ENCODE measurements at places on chromosomes 1 and 21. TPM values are rescaled to one million over a fixed set of nuclear protein-coding genes. Genes with fewer than 3 reads are reported as not detected.

DNA sequence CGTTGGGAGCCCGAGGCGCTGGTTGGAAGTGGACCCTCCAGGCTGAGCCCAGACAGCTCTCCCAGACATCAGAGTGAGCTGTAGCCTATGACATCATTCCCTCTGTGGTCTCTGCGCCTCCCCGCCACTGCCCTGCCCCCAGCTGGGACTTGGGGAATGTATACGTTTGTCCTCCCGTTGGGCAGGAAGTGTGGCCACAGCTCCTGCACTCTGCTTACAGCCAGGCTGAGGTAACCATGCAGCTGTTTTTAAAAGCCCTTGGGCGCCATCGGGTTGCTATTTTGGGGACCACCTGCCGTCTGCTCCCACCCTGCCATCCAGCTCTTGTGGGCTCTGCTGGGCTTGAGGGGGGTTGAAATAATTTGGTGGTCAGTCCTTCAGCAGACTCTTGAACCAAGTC, 7.8 kb downstream of the VASH2 start:
- H3K27me3 ChIP-seq: peaks cover 34% of the 10 kb centered on the region
- H3K4me3 ChIP-seq: no peak overlapping the region
- H3K27ac ChIP-seq: no peak overlapping the region

- H3K36me3 ChIP-seq: no peaks in the 10 kb centered on the region
- no peak overlapping the region for H3K27ac ChIP-seq
- DNase-seq: no peak
Observed at GRCh38 chr1:196546272-196547111, 61.7 kb downstream of the KCNT2 start.

DNA sequence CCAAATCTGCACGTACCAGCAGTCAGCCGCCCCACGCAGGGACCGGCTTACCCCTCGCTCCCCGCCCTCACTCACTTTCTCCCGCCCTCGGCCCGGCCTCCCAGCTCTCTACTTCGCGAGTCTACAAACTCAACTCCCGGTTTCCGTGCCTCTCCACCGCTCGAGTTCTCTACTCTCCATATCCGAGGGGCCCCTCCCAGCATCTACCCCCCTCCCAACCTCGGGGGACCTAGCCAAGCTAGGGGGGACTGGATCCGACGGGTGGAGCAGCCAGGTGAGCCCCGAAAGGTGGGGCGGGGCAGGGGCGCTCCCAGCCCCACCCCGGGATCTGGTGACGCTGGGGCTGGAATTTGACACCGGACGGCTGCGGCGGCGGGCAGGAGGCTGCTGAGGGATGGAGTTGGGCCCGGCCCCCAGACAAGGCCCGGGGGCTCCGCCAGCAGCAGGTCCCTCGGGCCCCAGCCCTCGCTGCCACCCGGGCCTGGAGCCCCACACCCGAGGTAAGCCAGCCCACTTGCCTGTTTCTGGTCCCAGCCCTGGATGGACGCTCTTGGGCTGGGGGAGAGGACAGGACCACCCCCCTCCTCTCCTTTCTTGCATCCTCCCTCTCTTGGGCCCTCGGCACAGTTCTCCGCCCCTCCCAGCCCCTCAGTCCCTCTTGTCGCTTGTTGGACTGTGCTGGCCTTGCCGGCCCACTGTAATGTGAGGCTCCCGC, at the start of gene ARTN:
ARTN (plus strand) TSS at position 416 of the 715 bp plus-strand sequence. CDS start 1,856 bp downstream, outside the sequence.
- H3K4me3 ChIP-seq: peak within 1 kb of the TSS; percentile 90
- H3K27ac ChIP-seq: peak within 1 kb of the TSS; percentile 84
- peak; percentile 80 for DNase-seq
- H3K27me3 ChIP-seq: no peaks in the 10 kb centered on the region
- peaks cover 49% of the 10 kb centered on the region for H3K4me1 ChIP-seq

DNA sequence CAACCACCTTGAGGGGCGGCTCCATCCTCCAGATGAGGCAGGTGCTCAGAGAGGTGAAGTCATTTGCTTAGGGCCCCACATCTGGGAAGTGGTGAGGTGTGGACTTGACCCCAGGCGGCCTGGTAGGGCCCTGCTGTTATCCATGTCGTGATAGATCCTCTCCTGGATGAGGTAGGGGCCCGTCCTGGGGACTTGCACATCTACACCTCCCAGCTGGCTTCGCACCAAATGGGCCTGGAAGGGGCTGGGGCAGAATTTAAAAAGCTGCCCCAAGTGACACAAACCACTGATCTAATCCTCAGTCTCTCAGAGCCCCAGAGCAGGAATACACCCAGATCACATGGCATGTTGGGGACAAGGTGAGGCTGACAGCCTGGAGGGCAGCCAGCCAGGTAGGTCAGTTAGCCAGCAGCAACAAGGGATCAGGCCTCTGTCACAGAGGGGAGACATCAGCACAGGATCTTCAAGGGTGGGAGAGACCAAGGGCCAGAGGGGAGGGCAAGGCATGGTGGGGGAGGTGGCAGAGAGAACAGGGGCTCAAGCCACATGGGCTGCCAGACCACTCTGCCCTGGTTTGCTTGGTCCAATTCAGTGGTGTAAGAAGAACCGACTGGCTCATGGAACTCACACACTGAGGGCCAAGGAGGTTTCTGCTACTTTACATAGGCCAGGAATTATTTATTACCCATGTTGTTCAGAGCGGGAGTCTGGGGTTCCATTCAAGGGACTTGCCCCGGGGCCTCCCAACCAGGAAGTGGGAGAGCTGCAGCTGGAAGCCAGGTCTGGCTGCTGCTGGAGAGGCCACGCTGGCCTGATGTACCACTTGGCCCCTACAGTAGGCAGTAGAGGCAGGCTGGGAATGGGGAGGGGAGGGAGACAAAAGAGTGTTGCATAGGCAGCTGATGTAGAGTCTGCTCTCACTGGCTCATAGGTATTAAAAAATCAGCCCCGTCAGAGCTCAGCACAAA, 12.1 kb downstream of the LRP8 start:
- DNase-seq: no peak
- H3K4me1 ChIP-seq: no peaks in the 10 kb centered on the region
- no peaks in the 10 kb centered on the region for H3K27me3 ChIP-seq
- no peak overlapping the region for H3K27ac ChIP-seq

DNA sequence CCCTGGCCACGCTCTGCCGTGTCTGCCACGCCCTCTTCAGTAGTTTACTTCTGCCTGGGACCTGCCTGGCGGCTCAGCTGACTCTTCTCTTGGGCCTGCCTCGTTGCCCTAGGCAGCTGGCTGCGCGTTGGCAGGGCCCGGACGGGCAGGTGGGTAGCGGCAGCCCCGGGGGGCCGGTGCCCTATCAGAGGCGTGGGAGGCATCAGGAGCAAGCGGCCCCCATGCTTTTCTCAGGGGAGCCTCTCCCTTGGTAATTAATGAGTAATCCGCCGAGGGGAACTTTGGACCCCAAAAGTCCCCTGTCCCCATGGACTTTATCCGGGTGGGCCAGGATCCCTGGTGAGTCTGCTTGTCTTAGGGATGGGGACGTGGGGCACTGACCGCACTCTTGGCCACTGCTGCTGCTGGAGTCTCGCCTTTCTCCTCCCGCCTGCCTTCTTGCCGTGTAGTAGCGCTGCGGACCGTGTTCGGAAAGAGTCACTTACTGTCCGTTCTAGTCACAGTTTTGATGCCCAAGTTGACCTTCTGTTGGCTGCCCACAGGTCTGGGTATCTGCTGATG, 22.7 kb downstream of the SKI start:
- DNase-seq: no peak
- no peak overlapping the region for H3K27ac ChIP-seq
- no peaks in the 10 kb centered on the region for H3K27me3 ChIP-seq
- H3K4me1 ChIP-seq: no peaks in the 10 kb centered on the region

GRCh38 chr1:18109756-18110597, 2.4 kb downstream of the IGSF21 start:
- H3K27ac ChIP-seq: no peak overlapping the region
- H3K27me3 ChIP-seq: 0 out of 2 replicates have a peak, but pooled peaks cover under 1% of the 10 kb centered on the region
- no peak overlapping the region for H3K4me3 ChIP-seq
- no peaks in the 10 kb centered on the region for H3K4me1 ChIP-seq
- no peaks in the 10 kb centered on the region for H3K36me3 ChIP-seq

DNA sequence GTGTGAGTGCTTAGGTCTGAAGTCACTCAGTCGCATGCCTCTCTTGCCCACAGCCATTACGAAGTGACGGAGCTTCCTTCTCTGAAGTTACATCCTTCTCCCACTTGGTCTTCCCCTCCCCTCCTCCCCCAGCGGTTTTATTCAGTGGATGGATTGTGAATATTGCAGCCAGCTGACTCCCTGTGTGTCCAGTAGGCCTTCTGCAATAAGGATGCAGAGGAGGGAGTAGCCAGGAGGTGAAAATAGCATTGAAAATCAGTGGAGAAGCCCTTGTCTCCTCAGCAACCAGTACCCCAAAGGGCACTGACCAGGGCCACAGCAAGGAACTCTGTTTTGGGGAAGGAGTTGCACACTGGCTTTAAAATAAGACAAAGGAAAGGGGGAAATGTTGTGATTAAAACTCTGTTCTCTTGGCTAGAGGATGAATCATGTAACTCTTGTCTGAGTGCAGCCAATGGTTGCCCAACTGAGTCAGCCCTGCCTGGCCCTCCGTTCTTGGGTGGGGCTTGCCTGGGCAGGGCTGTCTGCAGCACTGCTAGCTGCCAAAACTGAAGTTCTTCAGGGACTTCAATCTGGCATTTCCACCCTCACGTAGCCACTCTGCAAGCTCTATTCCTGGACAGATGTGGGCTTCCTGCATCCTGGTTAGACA, 4.3 kb downstream of the S100A10 start:
- H3K27me3 ChIP-seq: no peaks in the 10 kb centered on the region
- peak; percentile 84 for DNase-seq
- peaks cover 61% of the 10 kb centered on the region for H3K36me3 ChIP-seq
- H3K4me3 ChIP-seq: peak overlapping the region; percentile 94

DNA sequence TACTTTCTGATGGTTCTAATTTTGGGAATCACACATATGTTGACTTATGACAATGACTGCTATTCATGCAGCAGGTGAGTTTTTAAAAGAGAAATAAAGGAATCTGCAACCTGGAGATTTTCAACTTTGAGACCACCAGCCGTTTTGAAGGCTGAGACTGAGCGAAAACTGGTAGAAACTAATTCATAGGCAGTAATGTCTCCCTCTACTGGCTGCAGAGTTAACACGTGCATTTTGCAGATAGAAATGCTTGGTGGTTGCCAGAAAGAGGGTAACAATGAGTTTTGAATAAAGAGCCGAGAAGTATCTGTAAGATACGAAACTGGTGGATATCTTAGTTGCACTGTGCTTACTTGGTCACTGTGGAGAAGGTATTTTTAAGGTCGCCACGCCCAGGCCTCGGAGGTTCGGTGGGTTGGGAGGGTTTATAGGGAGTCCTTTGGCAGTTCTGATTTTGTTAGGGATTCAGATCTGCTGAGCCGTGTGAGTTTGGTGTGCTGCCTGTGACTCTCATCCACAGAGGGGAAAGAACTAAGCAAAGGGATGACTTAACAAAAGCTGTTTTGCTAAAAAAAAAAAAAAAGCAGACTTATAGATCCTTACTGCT, 83.0 kb downstream of the RYR2 start:
- 0 out of 2 replicates have a peak, but pooled peaks cover 6% of the 10 kb centered on the region for H3K27me3 ChIP-seq
- DNase-seq: no peak
- H3K27ac ChIP-seq: no peak overlapping the region
- H3K4me3 ChIP-seq: no peak overlapping the region

GRCh38 chr1:112877750-112878149, 78.2 kb downstream of the SLC16A1 start:
- no peaks in the 10 kb centered on the region for H3K36me3 ChIP-seq
- H3K4me3 ChIP-seq: no peak overlapping the region
- no peak for DNase-seq
- no peaks in the 10 kb centered on the region for H3K4me1 ChIP-seq
- H3K27ac ChIP-seq: no peak overlapping the region
- H3K27me3 ChIP-seq: no peaks in the 10 kb centered on the region

- H3K27me3 ChIP-seq: no peaks in the 10 kb centered on the region
- peak within 1 kb of the TSS; percentile 69 for H3K27ac ChIP-seq
- peak within 1 kb of the TSS; percentile 100 for H3K4me3 ChIP-seq
- peak; percentile 94 for DNase-seq
Observed at GRCh38 chr1:156114101-156114918, at the start of gene LMNA. Gene LMNA, plus strand, starts transcription at chr1:156114711. Its CDS starts 208 bp downstream, at chr1:156114919.

GRCh38 chr1:10674700-10675609, 121.5 kb downstream of the CASZ1 start:
- H3K4me3 ChIP-seq: no peak overlapping the region
- H3K36me3 ChIP-seq: no peaks in the 10 kb centered on the region
- H3K4me1 ChIP-seq: no peaks in the 10 kb centered on the region
- no peak overlapping the region for H3K27ac ChIP-seq

- H3K36me3 ChIP-seq: 0 out of 2 replicates have a peak, but pooled peaks cover 5% of the 10 kb centered on the region
- H3K27me3 ChIP-seq: no peaks in the 10 kb centered on the region
- H3K4me1 ChIP-seq: peaks cover 20% of the 10 kb centered on the region
- DNase-seq: no peak
Observed at GRCh38 chr1:33363470-33363861, 42.6 kb upstream of the A3GALT2 start.

- H3K27ac ChIP-seq: no peak overlapping the region
- H3K4me1 ChIP-seq: peaks cover 18% of the 10 kb centered on the region
- DNase-seq: no peak
Observed at GRCh38 chr21:15631342-15631741, 98.4 kb upstream of the USP25 start.

DNA sequence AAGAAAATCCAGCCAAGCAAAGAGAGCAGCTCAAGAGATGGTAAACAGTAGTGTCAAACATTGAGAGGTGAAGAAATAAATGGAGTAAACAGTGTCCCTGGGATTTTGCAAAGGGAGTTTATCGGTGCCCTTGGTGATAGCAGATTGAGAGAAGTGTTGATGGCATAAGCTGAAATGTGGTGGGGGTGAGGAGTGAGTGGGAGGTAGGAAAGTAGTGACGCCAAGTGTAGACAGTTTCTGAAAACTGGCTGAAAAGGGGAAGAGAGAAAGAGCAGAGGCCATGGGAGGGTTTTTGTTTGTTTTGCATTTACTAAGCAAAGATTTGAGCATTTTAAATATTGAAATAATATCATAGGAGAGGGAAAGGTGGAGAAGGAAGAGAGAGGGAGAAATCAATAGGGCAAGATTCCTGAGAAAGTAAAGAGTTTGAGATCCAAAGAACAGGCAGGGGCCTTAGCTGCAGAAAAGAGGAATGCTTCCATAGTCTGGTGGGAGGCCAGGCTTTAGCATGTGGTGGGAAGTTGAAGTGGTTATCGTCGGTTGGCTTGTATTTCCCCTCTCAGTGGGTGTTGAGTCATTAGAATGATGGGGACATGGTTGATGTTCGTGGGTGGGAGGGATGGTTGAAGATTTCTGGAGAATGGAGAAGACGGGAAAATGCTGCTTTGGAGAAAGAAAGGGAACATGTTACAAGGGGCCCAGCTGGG, 26.8 kb upstream of the RASAL2 start:
- no peaks in the 10 kb centered on the region for H3K4me1 ChIP-seq
- H3K4me3 ChIP-seq: no peak overlapping the region
- no peaks in the 10 kb centered on the region for H3K27me3 ChIP-seq
- DNase-seq: no peak
- no peaks in the 10 kb centered on the region for H3K36me3 ChIP-seq
- H3K27ac ChIP-seq: no peak overlapping the region

The S100A1 gene
- total RNA-seq: 0.46 TPM

The SPATA1 gene
- 2.8 TPM for total RNA-seq

The CDA gene
- 41.9 TPM for total RNA-seq

The RGS8 gene
- total RNA-seq: not detected

The TMEM201 gene
- total RNA-seq: 17.2 TPM

The LEMD1 gene
- total RNA-seq: 16.7 TPM

The APCS gene
- not detected for total RNA-seq

All from PC-9 (cell line).